CD4-positive, alpha-beta T cell treated with Interleukin-4 for 4 hours (primary cell): ENCODE measurements at places on chromosomes 7 and 10.

DNA sequence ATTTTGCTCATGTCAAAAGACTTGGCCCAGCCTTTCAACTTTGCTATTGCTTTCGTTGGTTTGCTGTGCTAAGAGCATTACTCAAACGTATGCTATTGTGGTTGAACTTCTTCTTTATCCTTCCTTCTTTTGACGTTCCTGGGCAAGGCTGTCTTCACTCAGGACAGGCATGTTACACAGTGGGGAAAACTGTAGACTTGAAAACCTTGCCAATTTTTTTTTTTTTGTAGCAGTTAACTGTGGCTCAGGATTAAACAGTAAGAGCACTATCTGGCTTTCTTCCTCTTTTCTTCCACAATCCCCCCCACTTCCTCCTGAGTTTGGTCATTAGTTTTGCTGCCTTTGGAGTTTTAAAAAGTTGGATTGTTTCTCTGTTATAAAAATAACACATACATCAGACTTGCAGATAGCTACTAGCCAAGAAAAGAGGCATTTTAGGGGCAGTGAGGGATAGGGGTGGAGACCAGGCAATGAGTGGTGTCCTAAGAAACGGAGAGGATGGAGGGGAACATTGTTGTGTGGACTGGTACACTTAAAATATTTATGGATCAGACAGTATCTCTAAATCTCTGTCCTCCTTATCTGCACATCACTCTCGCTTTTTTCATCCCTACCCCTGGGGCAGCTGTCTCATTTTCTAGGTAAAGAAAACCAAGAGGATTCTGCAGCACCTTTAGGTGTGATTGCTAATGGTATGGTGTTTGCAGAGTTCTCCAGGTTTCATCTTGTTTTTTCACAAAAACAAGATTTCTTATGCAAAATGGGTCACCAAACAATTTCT is 181.7 kb downstream of the LRMDA start:
- DNase-seq: no peak

- DNase-seq: no peak
These were observed 11.7 kb downstream of the ANK3 start for GRCh38 chr10:60377955-60378354.

DNA sequence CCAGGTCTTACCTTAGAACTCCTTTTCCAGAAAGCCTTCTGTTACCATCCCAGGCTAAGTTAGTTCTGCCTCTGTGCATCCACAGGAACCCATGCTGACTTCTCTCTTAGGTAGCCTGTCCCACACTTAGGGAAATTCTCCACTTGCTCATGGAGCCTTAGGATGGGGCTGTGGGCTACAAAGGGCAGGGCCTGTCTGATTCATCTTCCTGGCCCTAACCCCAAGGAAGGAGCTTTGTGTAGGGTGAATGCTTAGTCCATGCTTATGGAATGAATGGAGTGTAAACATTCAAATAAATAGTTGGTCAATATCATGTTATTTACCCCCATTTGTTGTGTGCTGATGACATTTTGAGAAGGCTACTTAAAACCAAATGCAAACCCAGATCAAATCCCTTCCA is 54.7 kb downstream of the EMX2 start:
- no peak for DNase-seq

- no peak for DNase-seq
These were observed 211.7 kb downstream of the DKK1 start for GRCh38 chr10:52525761-52526160.

- no peak for DNase-seq
These were observed 136.8 kb upstream of the MGMT start for GRCh38 chr10:129330211-129330610.
